ENCODE measurements at places on chromosomes 4 and X.
A peak's percentile ranks its signal among the peaks of the same experiment; 100 is the strongest.

- DNase-seq = peak; percentile 34
Observed at GRCh38 chrX:71615954-71616353, 2.4 kb downstream of the CXCR3 start.

GRCh38 chr4:67292636-67293035 lies 252.7 kb downstream of the CENPC start:
- DNase-seq = no peak

- DNase-seq = no peak
Observed at GRCh38 chrX:317424-318067, 1.1 kb downstream of the GTPBP6 start.

GRCh38 chr4:81481151-81481550 lies 9.4 kb upstream of the RASGEF1B start:
- no peak for DNase-seq

GRCh38 chr4:54908763-54909162 lies 216.6 kb downstream of the KDR start:
- DNase-seq = no peak

DNA sequence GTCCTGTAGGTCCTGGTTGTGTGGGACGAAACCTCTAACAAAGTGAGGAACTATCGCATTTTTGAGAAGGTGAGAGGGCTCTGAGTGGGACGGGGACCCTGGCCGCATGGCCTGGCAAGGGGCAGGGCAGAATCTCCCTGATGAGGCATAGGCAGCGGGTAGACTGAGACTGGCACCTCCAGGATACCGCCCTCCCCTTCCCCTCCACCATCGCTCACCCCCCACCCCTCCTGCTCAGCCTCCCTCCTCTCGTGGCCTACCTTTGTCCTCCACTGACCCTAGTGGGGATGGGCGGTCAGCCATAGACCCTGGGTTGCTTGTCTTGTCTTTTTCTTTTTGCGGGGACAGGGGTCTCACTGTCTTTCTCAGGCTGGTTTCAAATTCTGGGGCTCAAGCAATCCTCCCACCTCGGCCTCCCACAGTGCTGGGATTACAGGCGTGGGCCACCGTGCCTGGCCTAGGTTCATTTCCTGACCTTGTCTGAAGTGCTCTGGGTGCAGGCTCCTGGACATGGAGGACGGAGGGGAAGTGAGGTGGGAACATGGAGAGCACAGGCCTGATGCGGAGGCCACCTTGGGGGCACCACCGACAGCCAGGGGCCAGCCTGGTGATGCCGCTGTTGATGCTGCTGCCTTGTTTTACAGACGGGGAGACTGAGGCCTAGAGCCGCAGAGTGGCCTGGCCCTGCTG lies 10.5 kb upstream of the ADD1 start:
- no peak for DNase-seq

- DNase-seq = no peak
Observed at GRCh38 chrX:88604433-88605221, 142.4 kb upstream of the CPXCR1 start.

DNA sequence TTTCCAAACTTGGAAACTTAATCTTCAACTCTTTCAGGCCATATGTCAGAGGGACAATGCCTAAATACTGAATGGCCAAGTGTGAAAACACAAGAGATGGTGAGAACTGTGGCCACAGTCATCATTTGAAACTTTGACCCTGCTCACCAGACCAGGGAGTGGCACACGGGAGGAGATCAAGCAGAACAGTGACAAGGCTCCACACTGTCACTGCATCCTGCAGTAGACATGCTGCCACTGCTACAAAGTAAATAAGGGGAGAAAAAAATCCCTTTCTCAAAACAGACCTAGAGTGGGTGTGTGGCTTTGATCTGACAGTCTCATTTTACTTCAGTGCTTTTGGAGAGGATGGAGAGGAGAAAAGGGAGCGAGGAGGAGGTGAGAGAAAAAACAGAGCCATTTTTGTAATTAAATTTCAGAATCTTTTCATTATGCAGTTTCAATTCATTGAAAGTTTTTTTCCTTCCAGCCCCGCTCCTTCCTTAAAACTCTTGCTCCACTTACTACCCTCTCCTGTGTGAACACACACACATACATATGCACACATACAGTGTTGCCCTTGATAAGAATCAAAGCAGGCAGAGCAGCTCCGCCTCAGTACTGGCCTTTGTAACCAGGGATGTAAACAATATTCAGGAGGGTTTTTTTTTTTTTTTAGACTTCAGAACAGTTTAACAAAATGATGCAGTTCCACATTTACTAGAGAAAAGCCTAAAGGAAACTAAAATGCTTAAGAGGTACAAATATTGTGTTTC lies 34.4 kb downstream of the NEXMIF start:
- DNase-seq = no peak

GRCh38 chr4:141727420-141727819 lies 91.0 kb downstream of the IL15 start:
- DNase-seq = no peak

GRCh38 chr4:48195853-48196252 lies 61.8 kb upstream of the TXK start:
- DNase-seq = no peak

DNA sequence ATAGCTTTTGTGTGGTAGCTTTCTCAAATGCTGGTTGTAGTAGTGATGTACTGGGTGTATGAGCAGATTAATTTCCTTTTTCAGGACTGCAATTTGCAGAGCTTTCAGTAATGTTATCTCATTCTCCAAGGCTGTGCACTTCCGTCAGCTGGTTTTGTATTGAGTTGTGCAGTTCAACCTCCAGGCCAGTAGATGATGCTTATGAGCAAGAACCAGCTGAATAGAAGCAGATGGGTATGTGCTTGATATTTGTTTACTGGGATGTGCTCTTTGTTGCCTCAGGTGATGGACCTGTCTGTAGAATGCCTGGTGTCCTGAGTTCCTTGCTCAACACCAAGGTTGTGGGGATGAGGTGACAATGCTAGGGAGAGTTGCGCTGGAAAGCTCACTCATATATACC lies 462.8 kb downstream of the PCDH18 start:
- DNase-seq = no peak

- DNase-seq = no peak
Observed at GRCh38 chr4:47733302-47734175, 104.3 kb downstream of the CORIN start.

- no peak for DNase-seq
Observed at GRCh38 chr4:80009806-80010205, 63.2 kb downstream of the ANTXR2 start.

DNA sequence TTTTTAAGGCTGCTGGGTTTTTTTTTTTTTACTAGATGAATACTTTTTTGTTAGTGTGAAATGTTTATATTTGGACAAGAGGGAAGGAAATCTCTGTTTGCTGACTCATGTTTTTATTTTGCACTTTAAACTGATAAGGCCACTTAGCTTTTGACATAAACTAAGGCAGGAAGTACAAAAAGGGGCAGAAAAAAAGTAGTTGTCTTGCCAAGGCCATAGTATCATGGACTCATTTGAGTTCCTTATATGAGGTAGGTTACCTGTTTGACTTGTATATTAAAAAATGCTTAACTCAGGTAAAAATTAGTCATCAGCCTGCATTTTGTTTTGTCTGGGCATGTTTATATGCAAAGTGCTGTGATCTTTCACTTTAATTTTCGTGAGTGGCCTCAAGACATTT lies 26.0 kb downstream of the SMAD1 start:
- DNase-seq = no peak

DNA sequence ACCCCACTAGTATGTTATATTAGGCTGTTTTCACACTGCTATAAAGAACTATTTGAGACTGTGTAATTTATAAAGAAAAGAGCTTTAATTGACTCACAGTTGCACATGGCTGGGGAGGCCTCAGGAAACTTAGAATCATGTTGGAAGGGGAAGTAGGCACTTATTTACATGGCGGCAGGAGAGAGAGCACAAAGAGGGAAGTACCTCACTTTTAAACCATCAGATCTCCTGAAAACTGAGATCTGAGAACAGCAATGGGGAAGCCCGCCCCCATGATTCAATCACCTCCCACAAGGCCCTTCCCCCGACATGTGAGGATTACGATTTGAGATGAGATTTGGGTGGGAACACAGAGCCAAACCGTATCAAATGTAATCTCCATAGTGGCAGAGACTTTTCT lies 45.4 kb upstream of the XK start:
- no peak for DNase-seq

- no peak for DNase-seq
Observed at GRCh38 chrX:18422325-18422724, 3.1 kb upstream of the CDKL5 start.

DNA sequence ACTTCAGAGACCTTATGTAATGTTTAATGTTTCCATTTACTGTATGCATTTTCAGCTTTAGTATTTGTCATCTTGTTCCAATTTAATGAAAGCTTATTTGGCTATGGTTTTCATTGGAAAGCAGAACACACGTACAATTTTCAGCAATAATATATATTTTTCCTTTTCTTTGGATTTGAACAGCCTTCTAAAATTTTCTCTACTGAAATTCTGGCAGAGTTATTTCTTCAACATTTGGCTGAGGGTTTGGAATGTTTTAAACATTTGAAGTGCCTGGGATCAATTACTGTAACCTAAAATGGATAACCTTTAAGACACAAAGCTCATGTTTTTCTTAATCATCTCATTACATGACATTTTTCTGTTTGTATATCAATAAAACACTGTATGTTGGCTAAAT lies 156.9 kb downstream of the TENM3 start:
- no peak for DNase-seq

DNA sequence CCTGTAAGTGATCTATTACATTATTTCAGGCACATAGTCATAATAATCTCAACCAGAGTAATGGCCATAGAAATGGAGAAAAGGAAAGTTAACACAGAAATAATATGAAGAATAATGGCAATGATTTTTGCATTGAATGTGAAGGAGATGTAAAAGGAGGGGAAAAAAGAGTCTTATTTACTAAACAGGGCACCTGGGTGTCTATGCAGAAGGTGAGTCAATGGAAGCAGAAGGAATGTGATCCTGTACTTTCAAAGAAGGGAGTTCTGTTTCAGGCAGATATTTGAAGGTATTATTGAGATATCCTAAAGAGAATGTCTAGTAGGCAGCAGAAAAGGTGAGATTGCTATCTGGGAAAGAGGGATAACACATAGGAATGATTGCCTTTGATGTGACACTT lies 279.9 kb downstream of the INPP4B start:
- no peak for DNase-seq

GRCh38 chr4:149955780-149956390 lies 122.4 kb upstream of the DCLK2 start:
- DNase-seq = no peak

GRCh38 chr4:114017120-114017917 lies 37.9 kb upstream of the ARSJ start:
- DNase-seq = no peak

DNA sequence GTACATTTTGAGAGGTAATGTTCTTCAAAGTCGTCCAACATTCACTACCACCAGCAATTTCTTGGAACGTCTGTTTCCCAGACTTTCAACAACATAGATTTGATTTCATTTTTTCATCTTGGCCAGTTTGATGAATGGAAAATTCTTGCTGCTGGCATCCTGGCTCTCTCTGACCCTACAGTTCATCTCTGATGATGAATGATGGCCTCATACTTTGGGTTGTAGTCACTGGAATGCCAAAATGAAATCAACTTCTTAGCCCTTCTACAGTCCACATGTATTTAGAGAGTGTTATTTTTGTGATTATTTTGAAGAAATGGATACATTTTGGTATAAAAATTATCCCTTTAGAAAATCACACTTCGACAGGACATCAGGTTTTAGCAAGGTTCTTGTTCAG lies 8.8 kb downstream of the CHST7 start:
- no peak for DNase-seq

DNA sequence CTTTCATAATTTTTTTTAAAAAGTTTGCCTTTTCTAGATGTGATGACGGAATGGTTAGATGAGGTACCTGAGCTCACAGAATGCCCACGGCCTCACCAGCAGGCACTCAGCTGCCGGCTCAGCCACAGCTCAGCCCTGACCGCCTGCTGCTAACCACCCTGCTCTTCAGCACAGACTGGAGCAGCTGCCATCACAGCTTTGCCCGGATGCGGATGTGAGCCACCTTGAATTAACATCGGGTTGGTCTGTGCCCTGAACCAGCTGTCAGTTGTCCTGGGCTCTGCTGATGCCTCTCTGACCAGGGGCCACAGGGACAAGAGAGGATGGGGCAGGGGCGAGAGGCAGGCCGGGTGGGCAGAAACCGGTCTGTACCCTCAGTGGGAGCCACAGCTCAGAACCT lies 93.3 kb downstream of the HMX1 start:
- no peak for DNase-seq

- DNase-seq = no peak
Observed at GRCh38 chr4:10281996-10282395, 165.4 kb upstream of the WDR1 start.

DNA sequence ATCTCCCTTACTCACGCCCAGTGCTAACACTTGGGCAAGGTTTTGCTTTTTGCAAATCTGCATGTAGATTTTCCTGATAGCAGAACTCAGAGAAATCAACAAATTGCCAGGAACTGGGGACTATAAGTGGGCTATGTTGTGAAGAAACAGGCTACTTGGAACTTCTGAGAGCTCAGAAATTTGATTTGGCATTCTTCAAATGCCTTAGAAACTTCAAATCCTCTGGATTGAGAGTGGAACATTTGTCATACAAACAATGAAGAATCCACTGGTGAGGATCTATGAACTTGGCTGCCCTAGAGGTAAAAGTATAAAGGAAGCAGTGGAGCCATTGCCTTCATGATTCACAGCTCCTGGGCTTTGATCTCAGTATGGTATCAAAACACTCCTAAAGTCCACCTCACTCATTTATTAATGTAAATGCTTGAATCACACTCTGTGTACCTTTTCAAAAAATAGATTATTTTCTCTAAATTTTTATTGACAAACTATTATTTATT lies 126.0 kb downstream of the GLRA3 start:
- DNase-seq = no peak

DNA sequence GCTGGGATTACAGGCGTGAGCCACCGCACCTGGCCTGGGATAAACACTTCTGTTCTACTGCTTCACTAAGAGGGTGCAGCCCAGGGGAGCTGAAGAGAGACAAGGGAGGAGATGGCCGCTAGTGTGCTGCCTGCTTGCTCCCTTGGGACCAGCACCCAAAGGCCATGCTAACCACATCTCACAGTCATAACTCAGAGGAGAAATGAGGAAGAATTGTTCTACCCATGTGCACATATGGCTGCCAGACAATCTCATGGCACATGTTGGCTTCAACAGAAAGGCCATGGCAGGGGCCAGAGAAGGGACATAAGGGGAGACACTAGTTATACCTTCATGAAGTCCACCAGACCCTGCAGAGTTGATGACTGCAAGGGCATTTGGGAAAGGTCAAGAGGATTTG lies 22.4 kb downstream of the CLDN22 start:
- DNase-seq = no peak

- no peak for DNase-seq
Observed at GRCh38 chrX:153441296-153441695, 4.6 kb downstream of the TREX2 start.

Measured in stimulated activated CD4-positive, alpha-beta T cell treated with anti-CD3 and anti-CD28 coated beads, Interleukin-15, amount 100 ng/mL, for 24 hours (primary cell).